Muscle of back (tissue), 13 donors: ENCODE measurements at places on chromosomes 11 and 22. TPM values are rescaled to one million over a fixed set of nuclear protein-coding genes. Genes with fewer than 3 reads are reported as not detected.

The PTPN5 gene
- polyA plus RNA-seq, result 0.74 TPM

GRCh38 chr11:120792306-120792705, 231.6 kb upstream of the TBCEL start:
- no peak for DNase-seq

GRCh38 chr11:44916801-44917385, 33.8 kb downstream of the TP53I11 start:
- DNase-seq, result no peak

- no peak for DNase-seq
Measured at GRCh38 chr22:29798318-29798717, 31.1 kb downstream of the UQCR10 start.

GRCh38 chr11:37605229-37605628, 1007.2 kb upstream of the RAG2 start:
- no peak for DNase-seq

- no peak for DNase-seq
Measured at GRCh38 chr11:32883421-32883820, 9.2 kb upstream of the QSER1 start.

- no peak for DNase-seq
Measured at GRCh38 chr22:29692327-29692640, 27.5 kb upstream of the CABP7 start.

GRCh38 chr11:99333621-99334020, 312.9 kb downstream of the CNTN5 start:
- no peak for DNase-seq

GRCh38 chr11:7543302-7543701, 29.5 kb downstream of the PPFIBP2 start:
- DNase-seq, result peak; percentile 24

The POU2AF3 gene
- 2.3 TPM for polyA plus RNA-seq

DNA sequence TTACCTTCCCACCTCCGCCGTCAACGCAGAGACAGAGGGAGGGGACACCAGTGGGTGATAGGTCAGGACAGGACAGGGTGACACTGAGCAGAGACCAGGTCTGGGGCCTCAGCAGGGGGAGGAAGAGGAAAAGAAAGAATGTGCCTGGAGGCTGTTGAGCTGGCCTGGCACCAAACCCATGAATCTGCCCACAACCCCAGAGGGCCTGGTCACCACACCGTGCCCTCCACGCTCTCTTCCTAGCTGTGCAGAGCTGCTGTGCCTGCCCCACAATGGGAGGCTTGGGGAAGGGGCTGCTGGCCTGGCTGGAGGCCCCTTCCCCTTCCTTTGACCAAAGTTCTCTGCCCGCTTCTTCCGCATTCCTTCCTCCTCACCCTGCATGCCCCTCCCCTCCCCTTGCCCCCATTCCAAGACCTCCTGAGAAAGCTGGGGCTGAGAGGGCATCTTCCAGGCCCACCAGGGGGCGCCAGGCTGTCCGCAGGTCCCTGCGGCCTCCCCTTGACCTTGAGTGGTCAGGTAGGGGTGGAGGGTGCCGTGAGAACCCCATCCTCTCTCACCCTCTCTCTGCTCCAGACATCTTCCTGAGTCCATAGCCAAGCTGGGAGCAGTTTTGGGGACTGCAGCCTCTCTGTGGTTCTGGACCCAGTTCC, 11.0 kb upstream of the CACNA1I start:
- DNase-seq, result no peak

The C11orf16 gene
- polyA plus RNA-seq, result not detected

GRCh38 chr22:24198682-24199052, 17.4 kb downstream of the SUSD2 start:
- DNase-seq, result no peak

DNA sequence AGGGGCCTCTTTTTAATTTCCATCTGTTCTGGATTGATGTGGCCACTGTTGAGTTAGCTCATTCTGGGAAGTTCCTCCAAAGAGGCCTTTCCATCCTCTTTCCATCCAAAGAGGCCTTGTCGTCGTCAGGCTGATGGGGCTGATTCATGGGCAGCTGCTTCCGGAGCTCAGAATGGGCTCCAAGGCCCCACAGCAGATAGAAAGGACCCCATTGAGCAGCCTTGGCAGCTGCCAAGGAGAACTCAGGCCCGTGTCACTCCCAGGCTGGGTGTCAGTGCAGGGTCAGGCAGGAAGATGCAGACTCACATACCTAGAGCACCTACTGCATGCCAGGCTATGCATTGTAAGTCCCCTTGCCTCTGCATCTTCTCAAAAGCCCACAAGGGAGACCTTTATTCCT, 524.1 kb downstream of the MIAT start:
- no peak for DNase-seq

DNA sequence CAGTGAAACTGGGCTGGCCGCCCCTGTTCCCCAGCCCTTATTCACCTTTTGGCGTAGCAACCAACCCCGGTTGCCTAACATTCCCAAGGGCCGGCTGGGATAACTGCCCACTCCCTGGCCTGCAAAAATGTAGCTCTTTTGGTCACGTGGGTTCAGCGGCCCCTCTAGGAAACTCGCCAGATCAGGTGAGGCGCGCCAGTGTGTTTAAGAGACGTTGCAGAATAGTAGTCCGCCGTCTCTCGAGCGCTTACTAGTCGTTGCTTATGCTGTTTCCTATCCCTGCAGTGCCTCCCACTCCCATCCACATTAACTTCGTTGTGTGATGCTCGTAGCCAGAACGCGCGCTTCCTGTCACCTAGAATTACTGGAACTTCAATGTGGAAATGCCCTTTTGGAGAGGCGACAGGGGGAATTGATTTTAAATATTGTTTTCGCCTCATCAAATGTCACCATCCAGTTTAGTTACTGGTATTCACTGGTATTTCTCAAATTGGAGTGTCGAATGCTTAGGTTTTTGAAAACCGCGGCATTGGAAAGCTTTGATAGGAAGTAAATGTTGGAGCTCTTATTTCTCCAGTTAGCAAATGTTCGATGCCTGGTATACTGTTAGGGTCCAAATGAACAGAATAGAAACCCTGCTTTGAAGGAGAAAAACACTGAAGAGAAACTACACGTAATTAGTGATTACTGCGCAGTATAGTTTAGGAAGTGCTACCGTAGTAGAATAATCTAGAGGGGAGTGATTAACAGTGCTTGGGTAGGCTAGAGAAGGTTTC, 823 bp downstream of the CEP57 start:
- peak; percentile 88 for DNase-seq

GRCh38 chr11:112522536-112522935, 261.9 kb upstream of the PLET1 start:
- no peak for DNase-seq

The FBLN1 gene
- polyA plus RNA-seq, result 144 TPM

DNA sequence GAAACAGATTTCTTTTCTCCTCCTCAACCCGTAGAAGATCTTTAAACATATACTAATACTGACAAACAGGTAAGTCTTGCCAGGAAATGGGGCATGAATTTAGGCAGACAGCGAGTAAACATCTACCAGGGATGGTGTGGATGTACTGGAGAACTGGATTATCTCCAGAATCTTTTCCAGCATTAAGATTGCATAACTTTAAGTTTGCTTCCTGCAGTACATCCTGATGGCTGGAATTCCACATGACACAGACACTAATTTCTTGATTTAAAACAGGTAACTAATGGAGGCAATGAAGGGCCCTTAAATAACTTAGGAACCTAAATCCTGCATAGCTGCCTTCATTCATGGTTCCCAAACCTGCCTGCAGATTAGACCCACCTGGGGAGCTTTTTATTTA, 40.7 kb downstream of the JHY start:
- no peak for DNase-seq

The TEX12 gene
- 0.55 TPM for polyA plus RNA-seq

The FXYD2 gene
- 0.95 TPM for polyA plus RNA-seq

The TMEM151A gene
- not detected for polyA plus RNA-seq

The CHEK1 gene
- 9.7 TPM for polyA plus RNA-seq

DNA sequence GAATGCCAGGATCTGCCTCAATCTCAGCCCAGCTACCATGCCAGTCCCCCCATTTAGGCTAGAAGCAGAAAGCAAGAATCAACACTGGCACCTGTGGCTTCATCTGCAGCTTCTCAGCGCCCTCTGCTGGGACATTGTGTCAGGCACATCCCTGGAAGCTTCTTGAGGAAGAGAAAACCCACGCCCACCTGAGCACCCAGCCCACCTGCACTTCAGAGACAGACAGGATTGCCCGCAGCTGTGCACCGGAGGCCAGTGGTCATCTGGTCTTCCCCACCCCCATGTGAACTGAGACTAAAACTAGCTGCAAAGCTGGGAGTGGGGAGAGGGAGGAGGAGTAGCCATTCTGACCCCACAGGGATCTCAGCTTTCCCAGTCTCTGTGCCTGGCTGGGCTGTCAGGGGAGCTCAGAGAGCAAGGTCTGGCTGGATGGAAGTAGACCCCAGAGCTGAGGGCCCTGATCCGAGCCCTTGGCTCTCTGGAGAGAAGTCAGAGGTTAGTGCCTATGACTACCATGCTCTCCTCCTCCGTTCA, 66.8 kb downstream of the FEZ1 start:
- peak; percentile 55 for DNase-seq

The ACR gene
- polyA plus RNA-seq, result not detected

DNA sequence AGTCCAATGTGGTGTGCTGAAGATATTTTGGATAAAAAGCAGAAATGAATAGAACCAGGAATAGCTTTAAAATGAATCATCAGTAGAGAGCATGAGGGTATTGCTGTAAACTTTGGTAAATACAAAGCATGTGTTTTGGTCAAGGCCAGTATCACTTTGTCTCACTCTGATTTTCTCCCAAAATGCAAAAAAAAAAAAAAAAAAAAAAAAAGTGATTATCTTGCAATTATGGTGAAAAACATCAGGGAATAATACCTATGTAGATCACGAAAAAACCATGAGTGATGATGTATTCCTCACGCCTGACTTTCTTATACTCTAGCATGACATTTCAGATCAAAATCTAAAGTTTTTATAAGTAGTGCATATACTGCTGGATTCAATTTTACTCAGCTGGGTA, 897.9 kb upstream of the FAT3 start:
- DNase-seq, result no peak

- DNase-seq, result no peak
Measured at GRCh38 chr11:7905549-7905948, 25.5 kb downstream of the OR10A6 start.

The LRRC74B gene
- polyA plus RNA-seq, result 0.16 TPM

DNA sequence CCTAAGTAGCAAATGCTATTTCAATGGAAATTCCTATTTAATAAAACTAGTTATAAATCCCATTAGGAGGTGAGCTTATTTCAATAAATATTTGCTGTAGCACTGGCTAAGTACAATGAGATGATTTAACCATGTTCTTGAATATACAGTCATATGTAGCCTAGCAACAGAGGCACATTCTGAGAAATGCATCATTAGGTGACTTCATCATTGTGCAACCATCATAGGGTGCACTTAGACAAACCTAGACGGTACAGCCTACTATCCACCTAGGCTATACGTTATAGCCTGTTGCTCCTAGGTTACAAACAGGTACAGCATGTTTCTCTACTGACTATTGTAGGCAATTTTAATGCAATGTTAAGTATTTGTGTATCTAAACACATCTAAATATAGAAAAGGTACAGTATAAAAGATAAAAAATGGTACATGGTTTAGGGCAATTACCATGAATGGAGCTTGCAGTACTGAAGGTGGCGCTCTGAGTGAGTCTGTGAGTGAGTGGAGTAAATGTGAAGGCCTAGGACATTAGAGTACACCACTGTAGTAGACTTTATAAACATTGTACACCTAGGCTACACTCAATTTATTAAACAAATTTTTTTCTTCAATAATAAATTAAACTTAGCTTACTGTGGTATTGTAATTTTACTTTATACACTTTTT, 350.1 kb downstream of the CASP12 start:
- no peak for DNase-seq

The CTSW gene
- 2.9 TPM for polyA plus RNA-seq

The VSTM5 gene
- polyA plus RNA-seq, result 0.21 TPM

The RAC2 gene
- polyA plus RNA-seq, result 6.4 TPM

The OR8G1 gene
- polyA plus RNA-seq, result not detected

DNA sequence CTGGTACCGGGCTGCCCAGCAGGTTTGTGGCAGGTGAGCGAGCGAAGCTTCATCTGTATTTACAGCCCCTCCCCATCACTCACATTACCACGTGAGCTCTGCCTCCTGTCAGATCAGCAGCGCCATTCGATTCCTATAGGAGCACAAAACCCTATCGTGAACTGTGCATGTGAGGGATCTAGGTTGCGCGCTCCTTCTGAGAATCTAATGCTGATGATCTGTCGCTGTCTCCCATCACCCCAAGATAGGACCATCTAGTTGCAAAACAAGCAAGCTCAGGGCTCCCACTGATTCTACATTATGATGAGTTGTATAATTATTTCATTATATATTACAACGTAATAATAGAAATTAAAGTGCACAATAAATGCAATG, 15.8 kb upstream of the VSIG10L2 start:
- no peak for DNase-seq

GRCh38 chr11:11148596-11148995, 204.5 kb downstream of the CSNK2A3 start:
- no peak for DNase-seq

- DNase-seq, result no peak
Measured at GRCh38 chr11:76588455-76589325, 81.9 kb downstream of the LRRC32 start.

The MRGPRX4 gene
- not detected for polyA plus RNA-seq

- no peak for DNase-seq
Measured at GRCh38 chr11:109490953-109491635, 69.1 kb downstream of the C11orf87 start.

The CRY2 gene
- polyA plus RNA-seq, result 23.5 TPM

DNA sequence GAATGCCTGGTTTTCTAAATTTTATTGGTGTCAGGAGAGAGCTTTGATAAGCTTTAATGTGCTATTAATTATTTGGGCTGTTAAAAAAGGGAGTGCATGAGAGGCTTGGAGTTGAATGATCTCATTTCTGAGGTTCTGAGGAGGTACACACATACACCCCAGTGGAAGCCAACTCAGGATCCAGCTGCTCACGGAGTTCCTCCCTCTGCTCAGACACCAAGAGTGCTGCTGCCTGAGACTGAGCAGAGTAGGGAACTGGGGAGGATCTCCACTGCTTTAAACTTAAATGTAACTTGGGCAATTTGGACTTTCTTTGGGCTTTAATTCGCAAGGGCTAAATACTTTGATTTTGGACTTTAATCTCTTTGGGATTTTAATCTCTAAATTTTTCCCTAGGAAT, 414.4 kb upstream of the CADM1 start:
- DNase-seq, result no peak

GRCh38 chr22:44181912-44182587, 1.3 kb downstream of the PARVG start:
- DNase-seq, result no peak

- DNase-seq, result no peak
Measured at GRCh38 chr22:27422442-27422841, 379.1 kb downstream of the MN1 start.

GRCh38 chr22:25137577-25138525, 61.8 kb upstream of the CRYBB3 start:
- DNase-seq, result no peak

- DNase-seq, result peak; percentile 95
Measured at GRCh38 chr11:117316197-117316961, at the start of gene BACE1. TSS of gene BACE1 (minus strand) at chr11:117316256. CDS start at chr11:117315795, 461 bp downstream.

- DNase-seq, result no peak
Measured at GRCh38 chr22:46064966-46065666, 85.2 kb upstream of the PPARA start.

The TM7SF2 gene
- polyA plus RNA-seq, result 9.9 TPM
